ENCODE measurements at places on chromosomes 2 and 18.

DNA sequence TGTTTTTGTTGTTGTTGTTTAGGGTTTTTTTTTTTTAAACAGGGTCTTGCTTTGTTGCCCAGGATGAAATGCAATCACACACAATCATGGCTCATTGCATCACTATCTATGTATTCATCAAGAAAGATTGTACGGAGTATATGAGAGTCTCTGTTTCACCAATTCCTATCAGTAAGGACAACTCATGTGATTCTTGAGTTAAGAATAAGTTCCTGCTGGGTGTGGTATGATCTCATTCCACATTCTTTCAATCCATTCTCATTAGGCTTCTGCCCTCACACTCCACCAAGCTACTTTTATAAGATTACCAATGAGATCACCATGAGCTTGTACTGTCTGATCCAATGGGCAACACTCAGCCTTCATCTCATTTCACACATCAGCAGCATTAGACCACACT, 9.1 kb upstream of the AP1S3 start:
- DNase-seq = no peak

GRCh38 chr2:106886916-106887758, 1.2 kb upstream of the ST6GAL2 start:
- peak; percentile 72 for DNase-seq

DNA sequence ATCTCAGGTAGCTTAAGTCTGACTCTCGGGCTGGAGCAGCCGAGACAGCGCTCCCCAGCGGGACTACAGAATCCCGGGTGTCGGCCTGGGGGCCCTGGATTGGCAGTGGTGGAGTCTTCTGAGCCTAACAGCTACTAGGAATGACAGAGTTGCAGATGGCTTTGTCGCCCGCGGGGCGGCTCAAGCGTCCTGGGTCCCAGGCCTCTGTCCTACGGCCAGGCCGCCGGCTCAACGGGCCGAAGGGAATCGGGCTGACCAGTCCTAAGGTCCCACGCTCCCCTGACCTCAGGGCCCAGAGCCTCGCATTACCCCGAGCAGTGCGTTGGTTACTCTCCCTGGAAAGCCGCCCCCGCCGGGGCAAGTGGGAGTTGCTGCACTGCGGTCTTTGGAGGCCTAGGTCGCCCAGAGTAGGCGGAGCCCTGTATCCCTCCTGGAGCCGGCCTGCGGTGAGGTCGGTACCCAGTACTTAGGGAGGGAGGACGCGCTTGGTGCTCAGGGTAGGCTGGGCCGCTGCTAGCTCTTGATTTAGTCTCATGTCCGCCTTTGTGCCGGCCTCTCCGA, 8.8 kb downstream of the SIX2 start:
- DNase-seq = no peak

DNA sequence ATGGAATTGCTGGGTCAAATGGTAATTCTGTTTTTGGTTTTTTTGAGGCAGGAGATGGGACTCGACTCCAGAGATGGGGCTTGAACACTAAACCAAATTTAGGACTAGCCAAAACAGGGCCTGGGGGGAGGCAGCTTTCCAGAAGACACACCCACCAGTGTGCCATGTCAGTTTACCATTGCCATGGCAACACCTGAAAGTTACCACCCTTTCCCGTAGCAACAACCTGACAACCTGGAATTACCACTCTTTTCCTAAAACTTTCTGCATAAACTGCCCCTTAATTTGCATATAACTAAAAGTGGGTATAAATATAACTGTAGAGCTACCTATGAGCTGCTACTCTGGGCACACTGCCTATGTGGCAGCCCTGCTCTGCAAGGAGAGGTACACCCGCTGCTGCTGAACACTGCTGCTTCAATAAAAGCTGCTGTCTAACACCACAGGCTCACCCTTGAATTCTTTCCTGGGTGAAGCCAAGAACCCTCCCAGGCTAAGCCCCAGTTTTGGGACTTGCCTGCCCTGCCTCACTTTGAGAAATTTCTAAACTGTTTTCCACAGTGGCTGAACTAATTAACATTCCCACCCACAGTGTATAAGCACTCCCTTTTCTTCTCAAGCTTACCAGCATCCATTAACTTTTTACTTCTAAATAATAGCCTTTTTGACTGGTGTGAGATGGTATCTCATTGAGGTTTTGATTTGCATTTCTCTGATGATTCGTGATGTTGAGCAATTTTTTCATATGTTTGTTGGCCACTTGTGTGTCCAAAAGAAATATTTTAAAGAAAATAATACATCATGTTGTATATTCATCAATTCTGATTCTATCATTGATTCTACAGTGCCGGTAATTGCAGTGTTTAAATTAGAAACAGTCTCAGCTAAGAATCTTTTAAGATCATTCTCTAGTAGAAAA, 10.6 kb downstream of the CDK15 start:
- no peak for DNase-seq

DNA sequence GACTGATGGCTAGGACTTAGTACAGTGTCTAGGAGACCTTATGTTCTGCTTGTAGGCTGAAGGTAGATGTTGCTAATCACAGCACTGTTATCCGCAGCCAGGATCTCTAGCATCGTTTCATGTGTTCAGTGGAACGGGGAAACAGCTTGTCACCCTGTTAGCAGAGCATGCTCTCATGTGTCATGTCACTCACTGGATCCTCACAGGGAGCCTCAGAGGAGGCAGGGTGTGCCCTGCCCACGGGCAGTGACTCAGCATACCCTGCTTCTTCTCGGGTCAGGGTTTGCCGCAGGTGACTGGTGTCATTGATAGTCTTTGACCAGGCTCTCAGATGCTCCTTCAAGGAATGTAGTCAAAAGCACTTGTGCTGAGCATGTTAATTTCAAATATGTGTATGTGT, 44.4 kb downstream of the RPIA start:
- no peak for DNase-seq

DNA sequence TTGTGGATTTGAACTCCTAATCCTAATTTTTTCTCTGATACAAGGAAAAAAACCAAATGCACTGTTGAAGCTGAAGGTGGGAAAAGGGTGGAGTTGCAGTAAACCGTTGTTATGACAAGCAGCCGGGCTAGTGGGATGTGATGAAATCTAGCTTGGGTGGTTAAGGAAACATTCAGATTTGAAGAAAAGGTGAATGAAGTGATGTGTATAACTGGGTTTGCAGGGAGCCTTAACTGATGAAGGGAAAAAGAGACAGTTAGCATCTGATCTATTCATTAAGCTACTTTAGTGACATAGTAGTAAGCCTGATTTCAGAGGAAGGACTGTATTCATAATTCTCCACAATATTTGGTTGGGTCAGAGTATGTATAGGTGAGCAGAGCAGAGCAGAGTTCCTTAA, 3.5 kb downstream of the EML6 start:
- no peak for DNase-seq

DNA sequence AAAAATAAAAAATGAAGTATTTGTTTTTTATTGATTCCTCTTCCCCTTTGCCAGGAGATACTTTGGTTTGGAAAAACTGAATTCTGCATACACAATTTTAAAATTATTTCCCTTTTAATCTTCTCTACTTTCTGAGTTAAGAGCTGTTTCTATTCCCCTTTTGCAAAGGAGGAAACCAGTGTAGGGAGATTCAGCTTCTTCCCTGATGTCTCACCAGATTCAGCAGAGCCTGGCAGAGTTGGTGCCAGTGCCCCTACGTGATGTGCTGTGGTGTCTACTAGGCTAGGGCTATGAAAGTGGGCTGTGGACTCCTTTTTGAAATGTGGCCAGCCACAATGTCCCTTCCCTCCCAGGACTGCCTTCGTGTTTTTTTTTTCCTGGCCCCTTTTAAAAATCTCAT, 2.4 kb downstream of the RPE start:
- no peak for DNase-seq

- DNase-seq = no peak
Observed at GRCh38 chr2:171909266-171909665, 13.0 kb upstream of the HAT1 start.

DNA sequence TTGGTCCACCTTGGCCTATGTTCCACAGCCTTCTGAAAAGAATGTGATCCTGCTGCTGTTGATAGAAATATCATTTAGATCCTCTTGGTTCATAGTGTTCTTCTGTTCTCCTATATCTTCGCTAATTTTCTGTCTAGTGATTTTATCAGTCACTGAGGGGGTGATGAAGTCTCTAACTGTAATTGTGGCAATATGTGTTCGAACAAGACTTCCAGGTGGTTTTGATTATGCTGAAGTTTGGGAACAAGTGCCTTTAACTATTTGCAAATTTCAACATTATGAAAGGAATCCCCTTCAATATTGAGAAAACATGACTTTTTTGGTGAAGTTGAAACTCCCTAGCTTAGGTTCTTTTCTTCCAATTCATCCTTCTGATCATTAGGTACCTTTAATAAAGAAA, 140.4 kb downstream of the MTX2 start:
- DNase-seq = no peak

GRCh38 chr2:120225549-120226065, 2.4 kb upstream of the TMEM185B start:
- no peak for DNase-seq

DNA sequence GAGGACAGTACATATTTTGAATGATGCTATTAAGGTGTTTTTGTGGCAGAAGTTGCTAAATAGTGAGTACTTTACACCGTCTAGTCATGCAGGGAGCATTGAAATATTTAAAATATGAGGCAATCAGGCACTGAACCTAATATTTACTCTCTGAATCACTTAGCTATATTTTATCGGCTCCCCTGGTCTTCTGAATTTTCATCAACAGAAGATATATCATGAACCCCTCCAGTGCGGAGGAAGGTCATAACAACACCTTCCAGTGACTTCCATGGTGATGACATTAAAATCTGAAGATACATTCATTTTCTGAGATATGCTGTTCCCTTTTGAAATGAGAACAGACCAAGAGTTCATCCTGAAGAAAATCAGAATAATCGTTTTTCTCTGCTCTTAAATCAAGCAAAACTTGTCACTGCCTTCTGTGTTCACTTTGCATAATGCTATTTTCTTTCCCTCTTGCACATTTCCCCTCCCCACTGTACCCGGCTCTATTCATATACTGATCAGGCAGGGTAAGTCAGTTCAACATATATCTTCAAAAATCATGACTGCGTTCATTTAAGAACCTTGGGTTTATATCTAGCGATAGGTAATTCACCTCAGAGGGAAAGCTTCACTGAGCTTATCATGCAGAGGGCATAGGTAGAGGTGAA, 729.9 kb upstream of the GYPC start:
- no peak for DNase-seq

GRCh38 chr2:70991142-70991541, 3.5 kb downstream of the TEX261 start:
- DNase-seq = no peak

- DNase-seq = no peak
Observed at GRCh38 chr2:28234807-28235206, 157.9 kb upstream of the FOSL2 start.

GRCh38 chr2:75560022-75560767, 544 bp downstream of the EVA1A start:
- DNase-seq = no peak

DNA sequence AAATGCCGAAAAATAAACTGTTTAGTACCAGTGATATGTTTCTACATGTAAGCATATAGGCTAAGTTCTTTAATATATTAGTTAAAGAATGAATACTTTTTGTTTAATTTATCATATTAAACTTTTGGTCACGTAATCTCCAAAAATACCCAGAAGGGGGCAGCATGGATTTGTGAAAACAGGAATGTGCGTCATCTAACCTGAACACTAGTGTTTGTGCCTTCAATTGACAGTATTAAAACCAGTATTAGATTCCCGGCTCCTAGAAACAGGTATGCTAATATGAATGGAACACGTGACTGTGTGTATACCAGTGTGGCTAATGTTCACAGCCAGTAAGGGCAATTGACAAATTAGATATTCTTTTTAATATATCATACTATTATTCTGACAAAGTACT, 51.8 kb downstream of the WDR7 start:
- DNase-seq = peak; percentile 15
